Stimulated activated CD8-positive, alpha-beta memory T cell treated with anti-CD3 and anti-CD28 coated beads, Interleukin-15, amount 100 ng/mL, for 4 hours (primary cell): ENCODE measurements at places on chromosomes 1 and 21.

- no peak for DNase-seq
Measured at GRCh38 chr1:29984862-29985605, 738.4 kb downstream of the MATN1 start.

DNA sequence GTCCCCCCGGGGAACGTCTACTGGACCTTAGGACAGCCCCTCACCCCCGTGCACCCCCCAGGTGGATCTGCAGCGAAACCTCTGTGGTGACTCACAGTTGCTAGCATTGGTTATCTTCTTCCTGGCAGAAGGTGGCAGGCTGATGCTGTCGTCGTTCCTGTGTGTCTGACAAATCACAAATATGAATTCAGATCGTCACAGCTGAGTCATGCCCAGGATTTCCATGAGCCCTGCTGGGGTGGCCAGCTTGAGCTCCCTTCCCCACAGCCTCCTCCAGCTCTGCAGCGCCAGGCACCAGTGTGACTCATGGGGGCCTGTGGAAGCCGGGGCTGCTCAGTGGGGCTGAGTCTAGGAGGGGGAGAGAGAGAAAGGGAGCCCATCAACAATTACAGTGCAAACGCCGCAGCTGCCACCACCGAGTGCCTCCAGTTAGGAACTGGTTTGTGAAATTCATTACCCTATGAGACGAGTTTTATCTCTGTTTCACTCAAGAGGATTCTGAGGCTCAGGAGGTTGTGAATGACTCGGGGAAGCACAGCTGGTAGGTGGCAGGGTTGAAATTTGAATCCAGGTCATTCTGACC, 197.9 kb downstream of the DYRK1A start:
- peak; percentile 83 for DNase-seq

DNA sequence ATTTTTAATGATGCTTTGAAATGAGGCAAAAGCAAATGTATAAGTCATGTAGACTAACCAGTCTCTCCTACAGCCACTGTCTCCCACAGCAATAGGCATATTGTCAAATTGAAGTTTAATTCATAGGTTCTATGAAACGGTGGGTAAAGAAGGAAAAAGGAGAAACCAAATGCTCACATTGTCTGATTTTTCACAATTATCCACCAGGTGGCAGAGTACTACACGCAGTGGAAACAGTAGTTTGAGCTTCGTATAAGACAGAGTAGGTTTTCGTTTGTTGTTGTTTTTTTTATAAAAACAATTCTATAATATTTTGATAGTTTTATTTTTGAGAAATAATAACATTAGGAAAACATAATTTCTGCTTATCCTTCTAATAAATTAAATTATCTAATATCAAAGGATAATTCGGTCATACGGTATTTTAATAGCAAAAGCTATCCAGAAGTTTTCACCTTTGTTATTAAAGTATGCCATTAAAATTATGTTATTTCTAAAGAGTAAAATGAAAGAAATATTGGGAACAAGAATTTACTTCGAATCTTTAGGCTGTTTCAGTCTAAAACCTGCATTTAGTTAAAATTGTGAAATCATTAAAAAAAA, 39.1 kb downstream of the TYW3 start:
- no peak for DNase-seq

DNA sequence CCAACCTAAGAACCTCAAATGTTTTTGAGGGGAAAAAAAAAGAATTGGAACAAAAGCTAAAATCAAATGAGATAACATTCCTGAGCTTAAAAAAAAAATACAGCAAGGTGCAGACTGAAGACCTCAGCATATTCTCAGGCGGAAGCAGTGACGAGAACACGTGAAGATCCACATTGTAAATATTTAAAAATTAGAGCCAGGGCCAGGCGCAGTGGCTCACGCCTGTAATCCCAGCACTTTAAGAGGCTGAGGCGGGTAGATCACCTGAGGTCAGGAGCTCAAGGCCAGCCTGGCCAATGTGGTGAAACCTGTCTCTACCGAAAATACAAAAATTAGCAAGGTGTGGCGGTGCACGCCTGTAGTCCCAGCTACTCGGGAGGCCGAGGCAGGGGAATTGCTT, 15.7 kb downstream of the TFB2M start:
- DNase-seq: no peak

GRCh38 chr1:167767761-167768160, 46.0 kb downstream of the MPZL1 start:
- no peak for DNase-seq

GRCh38 chr1:213244664-213245091, 193.6 kb downstream of the RPS6KC1 start:
- no peak for DNase-seq

GRCh38 chr1:8494681-8495080, 176.8 kb downstream of the SLC45A1 start:
- no peak for DNase-seq

GRCh38 chr1:180611016-180611930, 20.5 kb upstream of the XPR1 start:
- no peak for DNase-seq

DNA sequence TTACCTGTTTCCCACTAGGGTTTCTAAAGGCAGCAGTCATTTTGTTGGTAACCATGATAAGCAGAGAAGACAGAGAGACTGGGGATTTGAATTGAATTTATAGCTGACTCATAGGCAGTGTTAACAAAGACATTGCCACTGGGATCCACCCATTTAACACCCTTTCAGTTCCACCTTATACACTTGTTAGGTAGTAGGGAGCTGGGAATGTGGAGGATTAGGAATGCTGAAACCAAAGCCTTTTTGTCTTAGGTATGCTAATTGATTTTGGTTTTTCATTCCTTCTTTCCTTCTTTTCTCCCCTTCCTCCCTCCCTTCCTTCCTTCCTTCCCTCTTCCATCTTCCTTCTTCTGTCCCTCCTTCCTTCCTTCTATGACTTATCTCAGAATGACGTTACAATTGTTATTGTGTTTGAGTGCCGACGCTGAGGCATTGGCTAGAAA, 7.5 kb upstream of the EVI5 start:
- no peak for DNase-seq

GRCh38 chr1:42940851-42941639, 17.6 kb downstream of the SLC2A1 start:
- DNase-seq: no peak

DNA sequence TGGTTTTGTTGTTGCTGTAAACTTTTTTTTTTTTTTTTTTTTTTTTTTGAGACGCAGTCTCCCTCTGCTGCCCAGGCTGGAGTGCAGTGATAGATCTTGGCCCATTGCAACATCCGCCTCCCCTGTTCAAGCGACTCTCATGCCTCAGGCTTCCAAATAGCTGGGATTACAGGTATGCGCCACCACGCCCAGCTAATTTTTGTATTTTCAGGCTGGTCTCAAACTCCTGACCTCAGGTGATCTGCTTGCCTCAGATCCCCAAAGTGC, 78.9 kb upstream of the SLC45A1 start:
- no peak for DNase-seq

- no peak for DNase-seq
Measured at GRCh38 chr1:15843826-15844572, 3.5 kb upstream of the SPEN start.

DNA sequence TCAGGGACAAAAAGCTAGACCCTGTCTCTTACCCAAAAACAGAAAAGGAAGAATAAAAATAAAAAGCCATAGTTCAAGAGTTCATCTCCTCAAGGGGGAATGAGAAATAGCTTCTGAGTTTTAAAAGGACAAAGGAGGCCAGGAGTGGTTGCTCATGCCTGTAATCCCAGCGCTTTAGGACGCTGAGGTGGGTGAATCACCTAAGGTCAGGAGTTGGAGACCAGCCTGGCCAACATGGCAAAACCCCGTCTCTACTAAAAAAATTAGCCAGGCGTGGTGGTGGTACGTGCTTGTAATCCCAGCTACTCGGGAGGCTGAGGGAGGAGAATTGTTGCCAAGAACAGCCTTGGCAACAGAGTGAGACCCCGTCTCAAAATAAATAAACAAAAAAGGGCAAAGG, 38.6 kb upstream of the CPLANE2 start:
- DNase-seq: no peak

DNA sequence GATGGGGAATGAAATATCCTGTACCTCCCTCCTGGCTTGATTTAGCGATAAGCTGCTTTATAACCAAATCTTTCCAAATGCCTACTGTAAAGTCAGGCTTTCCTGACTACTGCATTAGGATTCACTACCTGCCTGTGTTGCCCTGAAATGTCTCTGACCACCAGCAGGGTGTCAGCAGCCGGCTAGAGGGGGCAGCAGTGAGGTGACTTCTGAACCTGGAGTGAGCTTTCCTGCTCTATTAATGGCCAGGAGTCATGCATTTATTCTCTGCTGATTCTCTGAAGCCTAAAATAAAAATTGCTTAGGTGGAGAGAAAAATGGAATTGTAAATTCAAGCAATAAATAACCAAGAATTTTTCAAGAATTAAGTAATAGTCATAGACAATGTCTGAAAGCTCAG, 2.5 kb downstream of the BACE2 start:
- DNase-seq: no peak

- DNase-seq: no peak
Measured at GRCh38 chr1:225700164-225700821, 47.4 kb upstream of the ENAH start.

DNA sequence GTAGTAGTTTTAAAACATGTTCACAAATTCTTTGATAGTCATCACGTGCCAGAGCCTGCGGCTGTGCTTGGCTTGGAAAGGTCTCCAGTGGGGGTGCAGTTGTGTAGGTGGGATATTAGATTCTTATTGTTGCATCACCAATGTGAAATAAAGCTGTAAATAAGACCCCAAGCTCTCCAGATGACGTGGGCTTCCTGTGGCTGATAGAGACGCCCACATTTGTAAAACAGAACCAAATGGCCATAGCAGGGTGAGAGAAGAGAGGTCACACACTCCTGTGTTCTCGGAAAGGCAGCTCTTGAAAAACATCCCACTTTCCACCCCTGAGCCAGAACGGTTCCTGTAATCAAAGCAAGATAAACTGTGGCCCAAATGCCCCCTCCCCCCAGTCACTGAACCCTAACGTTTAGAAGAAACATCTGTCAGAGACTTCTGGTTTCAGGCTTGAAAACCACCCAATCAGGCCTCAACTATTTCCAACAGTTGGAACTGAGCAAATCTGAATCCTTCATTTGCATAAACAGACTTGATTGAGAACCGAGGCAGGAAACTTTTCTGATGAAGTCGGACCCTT, 6.6 kb upstream of the NTPCR start:
- peak; percentile 12 for DNase-seq

DNA sequence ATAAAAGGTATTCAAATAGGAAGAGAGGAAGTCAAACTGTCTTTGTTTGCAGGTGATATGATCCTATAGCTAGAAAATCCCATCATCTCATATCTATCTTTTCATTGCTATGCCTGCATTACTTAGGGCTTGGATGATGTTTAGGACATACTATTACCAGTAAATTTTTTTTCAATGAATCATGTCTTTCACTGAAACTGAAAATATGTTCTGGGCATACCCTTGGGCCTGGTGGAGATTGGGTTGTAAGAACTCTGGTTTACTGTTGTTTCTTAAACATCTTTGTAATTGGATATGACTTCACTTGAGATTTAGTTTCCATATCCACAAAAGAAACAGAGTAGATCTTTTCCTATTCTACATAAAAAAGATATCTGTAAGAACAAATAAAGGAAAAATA, 502.2 kb upstream of the PRMT6 start:
- no peak for DNase-seq

- DNase-seq: no peak
Measured at GRCh38 chr1:229230140-229230892, 40.6 kb upstream of the RAB4A start.
